ENCODE measurements at places on chromosomes 3 and 15. TPM values are rescaled to one million over a fixed set of nuclear protein-coding genes. Genes with fewer than 3 reads are reported as not detected.

Gene OR5K2
- not detected for total RNA-seq

Gene ITGA11
- total RNA-seq, result 4.5 TPM

Gene MYL3
- not detected for total RNA-seq

Gene SUCNR1
- 0.09 TPM for total RNA-seq

Gene LIPC
- total RNA-seq, result not detected

Measured in A549 treated with ZK216348 at 1 μM for 4 hours (cell line).